ENCODE measurements at places on chromosomes 4 and X. TPM values are rescaled to one million over a fixed set of nuclear protein-coding genes. Genes with fewer than 3 reads are reported as not detected.

HPGDS gene
- not detected for total RNA-seq

CA5B gene
- 5.9 TPM for total RNA-seq

NPNT gene
- not detected for total RNA-seq

NDST4 gene
- not detected for total RNA-seq

SRP72 gene
- 211 TPM for total RNA-seq

SLC6A14 gene
- not detected for total RNA-seq

OPN1MW3 gene
- total RNA-seq: not detected

CFP gene
- total RNA-seq: 0.90 TPM

SLC49A3 gene
- total RNA-seq: 0.43 TPM

DUX4 gene
- not detected for total RNA-seq

POU4F2 gene
- not detected for total RNA-seq

EXOC1L gene
- not detected for total RNA-seq

CTAG1B gene
- not detected for total RNA-seq

COQ2 gene
- total RNA-seq: 25.1 TPM

All from activated naive CD8-positive, alpha-beta T cell treated with anti-CD3 and anti-CD28 coated beads for 36 hours (primary cell).